Islet precursor cell (in vitro differentiated cells): ENCODE measurements at places on chromosomes 3 and 15.

- no peak for DNase-seq
These were observed 52.4 kb downstream of the SETMAR start for GRCh38 chr3:4355401-4356219.

DNA sequence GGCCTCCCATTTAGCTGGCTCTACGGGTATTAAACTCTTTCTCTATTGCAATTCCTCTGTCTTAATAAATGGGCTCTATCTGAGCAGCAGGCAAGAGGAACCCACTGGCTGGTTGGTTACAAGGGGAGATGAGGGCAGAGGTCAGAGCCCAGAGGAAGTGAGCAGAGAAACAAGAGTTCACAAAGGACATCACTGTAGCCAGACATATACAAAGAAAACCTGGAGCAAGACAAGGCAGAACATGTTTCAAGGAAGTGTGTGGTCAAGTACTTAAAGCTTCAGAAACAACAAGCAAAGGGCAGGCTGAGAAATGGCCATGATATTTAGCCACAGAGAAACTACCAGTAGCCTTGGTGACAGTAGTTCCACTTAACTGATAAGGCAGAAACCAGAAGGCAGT lies 24.3 kb downstream of the SUSD5 start:
- no peak for DNase-seq

GRCh38 chr3:64195789-64196188 lies 29.5 kb downstream of the PRICKLE2 start:
- no peak for DNase-seq

DNA sequence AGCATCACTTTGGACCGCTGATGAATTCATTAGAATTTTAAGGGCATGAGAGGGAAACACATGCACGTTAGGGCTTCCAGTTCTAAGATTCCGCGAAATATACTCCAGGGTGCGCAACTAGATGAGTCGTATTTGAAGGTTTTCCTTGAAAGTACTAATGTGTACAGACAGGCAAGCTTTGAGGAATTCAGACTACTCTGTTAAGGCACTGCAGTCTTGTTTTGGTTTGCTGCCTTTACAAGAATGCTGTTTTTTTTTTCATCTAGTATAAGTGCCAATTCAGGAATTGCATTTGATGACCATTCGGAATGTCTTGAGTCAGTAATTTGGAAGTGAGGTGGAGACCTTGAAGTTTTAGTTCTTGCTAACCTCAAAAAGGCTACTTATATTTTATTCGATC lies 19.1 kb downstream of the TRNT1 start:
- DNase-seq, result no peak

GRCh38 chr3:38590521-38590920 lies 59.0 kb downstream of the SCN5A start:
- DNase-seq, result peak; percentile 21

GRCh38 chr15:40245666-40246450 lies 7.0 kb downstream of the PAK6 start:
- DNase-seq, result peak; percentile 51

DNA sequence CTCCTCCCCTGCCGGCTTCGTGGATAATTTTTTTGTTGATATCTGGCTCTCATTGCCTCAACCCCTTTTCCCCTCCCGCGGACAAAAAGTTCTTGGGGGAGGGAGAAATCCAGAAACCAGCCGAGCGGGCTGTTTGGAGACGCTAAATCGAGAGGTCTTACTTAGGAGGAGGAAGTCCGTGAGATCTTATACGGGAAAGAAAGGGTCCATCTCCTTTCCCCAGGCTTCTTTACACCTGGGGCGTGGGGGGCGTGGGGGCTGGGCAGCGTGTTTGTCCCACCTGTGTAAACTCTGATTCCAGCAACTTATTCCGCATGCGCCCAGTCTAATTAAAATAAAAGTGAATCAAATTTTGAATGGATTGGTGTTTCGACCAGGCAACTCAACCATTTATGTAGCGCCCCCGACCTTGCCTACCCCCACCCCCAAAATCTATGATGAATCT lies 364 bp upstream of the CADPS start:
- DNase-seq, result no peak

GRCh38 chr3:61464518-61465140 lies 96.7 kb upstream of the PTPRG start:
- no peak for DNase-seq
